ENCODE measurements at places on chromosomes 12 and 14. TPM values are rescaled to one million over a fixed set of nuclear protein-coding genes. Genes with fewer than 3 reads are reported as not detected.

DNA sequence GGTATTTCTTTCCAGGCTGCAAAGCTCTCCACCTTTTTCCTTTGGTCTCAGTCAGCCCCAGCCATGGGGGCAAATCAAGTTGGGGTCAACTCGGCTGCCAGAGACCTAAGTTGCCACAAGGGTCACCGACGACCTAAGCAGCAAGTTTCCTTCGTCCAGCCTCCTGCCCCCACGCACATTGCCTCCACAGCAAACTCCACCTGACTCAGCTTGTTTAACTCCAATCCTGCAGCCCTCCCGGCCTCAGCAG is 767 bp upstream of the KCNMB4 start:
- no peak for DNase-seq

GRCh38 chr14:68278576-68279436 is 459.2 kb downstream of the RAD51B start:
- DNase-seq: no peak

Gene SCNN1A
- 42.7 TPM for polyA plus RNA-seq

GRCh38 chr14:65517635-65518542 is 105.4 kb downstream of the FUT8 start:
- no peak for DNase-seq

- peak; percentile 52 for DNase-seq
Measured at GRCh38 chr12:98220636-98221035, 294.8 kb upstream of the TMPO start.

Gene A2ML1
- polyA plus RNA-seq: 0.08 TPM

Gene SLC25A21
- 0.46 TPM for polyA plus RNA-seq

GRCh38 chr14:59123531-59123930 is 64.9 kb upstream of the DAAM1 start:
- DNase-seq: no peak

GRCh38 chr12:108495054-108495453 is 20.0 kb upstream of the FICD start:
- DNase-seq: no peak

Gene BDKRB2
- polyA plus RNA-seq: 9.6 TPM

- DNase-seq: no peak
Measured at GRCh38 chr12:21566223-21566906, 38.3 kb downstream of the GYS2 start.

DNA sequence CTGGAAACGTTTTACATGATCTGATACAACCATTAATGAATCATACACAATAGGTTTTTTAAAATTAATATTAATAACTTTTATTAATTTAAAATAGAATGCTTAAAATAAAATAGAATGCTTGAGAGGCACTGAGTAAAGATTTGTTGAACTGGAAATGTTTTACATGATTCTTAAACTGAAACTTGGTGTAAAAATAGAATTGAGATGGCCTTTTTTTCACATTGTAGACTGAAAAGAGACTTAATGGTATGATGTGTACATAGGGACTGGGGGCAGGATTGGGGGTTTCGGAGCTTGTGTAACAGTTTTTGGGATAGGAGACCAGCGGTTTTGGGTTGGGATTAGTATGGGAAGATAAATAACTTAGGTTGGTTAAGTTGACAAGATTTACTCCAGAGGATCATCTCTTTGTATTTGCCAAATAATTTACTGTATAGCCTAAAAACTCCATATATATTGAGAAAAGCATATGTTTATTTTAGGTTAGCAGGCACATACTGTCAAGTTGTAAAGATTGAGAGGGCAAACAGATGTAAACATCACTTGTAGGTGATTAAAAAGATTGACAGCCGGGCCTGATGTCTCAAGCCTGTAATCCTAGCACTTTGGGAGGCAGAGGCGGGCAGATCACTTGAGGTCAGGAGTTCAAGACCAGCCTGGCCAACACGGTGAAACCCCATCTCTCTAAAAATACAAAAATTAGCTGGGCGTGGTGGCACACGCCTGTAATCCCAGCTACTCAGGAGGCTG is 2.0 kb upstream of the ZNF410 start:
- DNase-seq: no peak

GRCh38 chr12:17618831-17619230 is 471.2 kb downstream of the RERGL start:
- no peak for DNase-seq

- no peak for DNase-seq
Measured at GRCh38 chr12:56374726-56375597, 12.3 kb upstream of the APOF start.

Measured in pancreas (tissue), 10 donors.